Activated CD4-positive, CD25-positive, alpha-beta regulatory T cell treated with anti-CD3 and anti-CD28 coated beads, Interleukin-2, amount 50 U/mL, for 72 hours (primary cell): ENCODE measurements at places on chromosomes 4 and X.

- no peak for DNase-seq
These were observed 640.7 kb upstream of the AGA start for GRCh38 chr4:178082906-178083305.

DNA sequence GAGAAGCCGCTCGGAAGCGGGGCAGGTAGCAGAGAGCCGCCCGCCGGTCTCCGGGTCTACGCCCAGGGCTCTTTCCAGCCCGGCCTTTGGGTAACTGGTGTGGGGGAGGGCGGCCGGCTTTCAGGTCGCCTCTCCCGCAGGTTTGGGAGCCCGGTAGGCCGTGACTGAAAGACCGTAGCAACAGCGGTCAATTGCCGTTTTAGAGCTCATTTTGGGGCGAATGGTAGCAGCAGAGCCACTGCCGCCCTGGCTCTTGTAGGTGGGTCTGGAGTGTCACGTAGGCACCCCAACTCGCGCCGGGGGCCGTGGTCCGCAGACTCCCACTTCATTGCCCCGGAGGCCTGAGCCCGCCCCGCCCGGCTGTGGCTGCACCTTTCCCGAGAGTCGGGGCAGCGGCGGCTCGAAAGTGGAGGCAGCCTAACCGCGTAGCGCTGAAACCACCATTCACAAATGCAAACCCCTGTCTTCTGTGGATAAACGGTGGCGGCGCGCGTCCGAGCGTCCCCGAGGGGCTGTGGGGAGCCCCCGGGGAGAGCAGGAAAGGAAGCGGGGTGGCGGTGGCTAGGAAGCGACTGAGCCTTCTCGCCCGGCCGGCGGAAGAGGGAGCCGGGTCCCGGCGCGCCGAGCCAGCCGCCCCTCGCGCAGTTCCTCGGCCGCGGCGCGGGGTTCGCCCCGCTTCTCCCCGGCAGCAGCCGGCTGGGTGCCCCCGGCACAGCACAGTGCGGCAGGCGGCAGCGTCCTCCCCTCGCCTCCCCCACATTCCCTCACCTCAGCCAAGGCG lies 2185.1 kb upstream of the TENM3 start:
- no peak for DNase-seq

- DNase-seq = no peak
These were observed 102.8 kb downstream of the C4orf51 start for GRCh38 chr4:145782756-145783155.

DNA sequence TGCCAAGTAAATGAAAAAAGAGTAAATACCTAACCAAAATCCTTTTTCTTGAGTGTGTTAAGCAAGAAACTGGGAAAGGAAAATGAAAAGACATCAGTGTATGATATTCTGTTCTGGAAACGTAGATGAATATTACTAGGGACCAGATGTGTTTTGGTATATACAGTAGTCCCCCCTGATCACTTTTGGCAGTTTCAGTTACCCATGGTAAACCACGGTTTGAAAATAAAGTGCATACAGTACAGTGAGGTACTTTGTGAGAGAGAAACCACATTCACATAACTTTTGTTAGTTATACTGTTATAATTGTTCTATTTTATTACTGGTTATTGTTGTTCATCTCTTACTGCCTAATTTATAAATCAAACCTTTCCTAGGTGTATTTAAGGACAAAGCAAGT lies 250.9 kb downstream of the TENM3 start:
- no peak for DNase-seq

GRCh38 chrX:54920610-54921426 lies at the start of gene TRO:
Gene TRO, plus strand, starts transcription at chrX:54920824. Its CDS starts 1,423 bp downstream, at chrX:54922247.
- DNase-seq = no peak

GRCh38 chr4:90990284-90990683 lies 863.1 kb downstream of the CCSER1 start:
- DNase-seq = no peak

- no peak for DNase-seq
These were observed 204.6 kb downstream of the RBM46 start for GRCh38 chr4:154985673-154986072.

GRCh38 chr4:179755322-179755721 lies 2313.1 kb upstream of the AGA start:
- DNase-seq = no peak

DNA sequence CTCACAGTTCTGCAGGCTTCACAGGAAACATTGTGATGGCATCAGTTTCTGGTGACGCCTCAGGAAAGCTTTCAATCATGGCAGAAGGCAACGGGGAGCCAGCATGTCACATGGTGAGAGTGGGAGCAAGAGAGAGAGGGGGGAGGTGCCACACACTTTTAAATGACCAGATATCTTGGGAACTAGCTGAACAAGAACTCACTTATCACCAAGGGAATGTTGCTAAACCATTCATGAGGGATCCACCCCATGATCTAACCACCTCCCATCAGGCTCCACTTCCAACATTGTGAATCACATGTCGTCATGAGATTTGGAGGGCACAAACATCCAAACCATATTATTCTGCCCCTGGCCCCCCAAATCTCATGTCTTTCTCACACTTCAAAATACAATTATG lies 43.3 kb upstream of the GPR173 start:
- no peak for DNase-seq

DNA sequence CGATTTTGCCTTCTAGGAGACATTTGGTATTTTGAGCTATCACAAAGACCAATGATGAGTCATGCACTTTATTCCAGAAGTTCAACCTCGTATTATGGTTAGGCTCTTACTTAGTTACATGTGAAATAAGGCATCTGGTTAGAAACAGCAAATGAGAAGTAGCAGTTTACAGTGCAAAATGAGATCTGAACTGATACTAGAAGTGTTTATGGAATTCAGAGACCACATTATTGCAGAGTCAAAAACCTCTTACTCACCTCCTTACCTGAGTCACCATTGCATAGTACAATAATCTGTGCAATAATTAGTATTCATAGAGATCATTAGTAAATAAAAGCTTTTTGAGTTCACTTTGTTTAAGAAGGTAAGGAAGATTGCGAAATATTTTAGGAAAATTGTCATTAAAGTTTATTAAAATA lies 38.7 kb downstream of the SEC24B start:
- DNase-seq = no peak

- no peak for DNase-seq
These were observed 15.2 kb upstream of the PHOX2B start for GRCh38 chr4:41763729-41764128.

- no peak for DNase-seq
These were observed 106.3 kb downstream of the AFF1 start for GRCh38 chr4:87041141-87041540.
